ENCODE measurements at places on chromosomes 5 and 9. TPM values are rescaled to one million over a fixed set of nuclear protein-coding genes. Genes with fewer than 3 reads are reported as not detected.
A peak's percentile ranks its signal among the peaks of the same experiment; 100 is the strongest.

GRCh38 chr9:108559432-108559831 is 296.4 kb downstream of the ACTL7B start:
- DNase-seq, result no peak

DNA sequence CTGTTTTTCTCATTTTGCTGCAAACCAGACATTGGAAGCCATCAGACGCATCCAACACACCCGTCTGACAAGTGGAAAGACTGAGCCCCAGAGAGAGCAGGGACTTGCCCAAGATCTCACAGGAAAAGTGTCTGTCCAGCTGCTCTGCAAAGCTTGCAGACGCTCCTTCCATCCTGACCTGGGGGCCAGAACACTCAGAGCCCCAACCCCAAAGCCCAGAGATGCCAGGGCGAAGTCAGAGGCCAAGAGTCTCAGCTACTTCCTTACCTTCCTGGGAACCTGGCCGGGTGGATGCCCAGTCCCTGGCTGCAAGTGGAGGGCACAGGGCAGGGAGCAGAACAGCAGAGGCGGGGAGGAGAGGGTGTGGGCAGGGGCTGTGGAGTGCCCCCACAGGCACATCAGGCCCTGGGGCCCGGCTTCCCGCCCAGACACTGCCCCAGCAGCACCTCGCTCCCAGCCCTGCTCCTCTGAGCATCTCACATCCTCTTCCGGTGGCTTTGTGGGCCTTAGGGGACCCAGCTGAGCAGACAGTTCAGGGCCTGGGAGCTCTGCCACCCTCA is 9.7 kb upstream of the RALGDS start:
- no peak for DNase-seq

Gene OR1Q1
- total RNA-seq, result not detected

Gene GARIN3
- not detected for total RNA-seq

Gene NDFIP1
- total RNA-seq, result 56.5 TPM

DNA sequence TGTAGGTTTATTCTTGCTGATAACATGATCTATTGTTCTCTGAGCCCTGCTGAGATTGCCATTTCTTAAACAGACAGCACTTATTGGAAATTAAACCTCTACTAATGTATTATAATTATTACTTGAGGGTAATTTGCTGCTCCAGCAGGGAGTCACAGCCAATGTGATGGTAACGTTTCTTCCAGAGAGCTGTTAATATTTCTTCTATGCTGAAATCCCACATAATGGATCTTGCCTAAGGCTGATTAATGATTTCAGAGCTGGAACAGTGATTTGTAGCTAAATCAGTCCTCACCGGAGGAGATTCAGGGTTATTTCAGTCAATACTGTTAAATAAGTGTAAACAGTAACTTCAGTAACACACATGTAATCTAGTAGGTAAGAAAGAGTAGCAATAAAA is 170.1 kb downstream of the CDH12 start:
- no peak for DNase-seq

Gene ANKDD1B
- 0.64 TPM for total RNA-seq

Gene MAN2A1
- total RNA-seq, result 32.8 TPM

Gene STPG3
- not detected for total RNA-seq

DNA sequence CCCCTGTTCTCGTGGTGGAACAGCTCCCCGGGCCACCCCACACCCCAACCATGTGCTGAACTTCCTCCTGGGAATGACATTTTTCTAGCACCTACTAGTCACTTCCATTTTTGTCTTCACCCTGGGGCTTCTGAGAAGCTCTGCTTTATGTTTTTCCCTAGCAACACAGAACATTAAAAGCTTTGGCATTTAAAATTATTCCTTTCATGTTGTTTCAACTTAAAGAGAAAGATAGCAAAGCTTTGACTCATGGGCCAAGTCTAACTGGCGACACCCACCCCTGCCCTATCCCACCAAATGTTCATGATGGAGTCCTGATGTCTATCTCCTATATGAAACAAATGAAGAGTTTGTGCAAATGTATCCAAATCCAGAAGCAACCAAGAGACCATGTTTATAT is 22.4 kb downstream of the BOD1 start:
- DNase-seq, result no peak

- DNase-seq, result no peak
These were observed 13.5 kb downstream of the BASP1 start for GRCh38 chr5:17230808-17231525.

Gene TAF11L7
- total RNA-seq, result not detected

GRCh38 chr9:89430995-89431394 is 66.9 kb downstream of the SEMA4D start:
- no peak for DNase-seq

Gene JAKMIP2
- 0.06 TPM for total RNA-seq

- DNase-seq, result no peak
These were observed 980 bp upstream of the RHOBTB3 start for GRCh38 chr5:95730011-95730700.

GRCh38 chr9:16172796-16173195 is 620.0 kb downstream of the CCDC171 start:
- no peak for DNase-seq

Gene SMIM33
- total RNA-seq, result not detected

- no peak for DNase-seq
These were observed 2403.4 kb upstream of the ACO1 start for GRCh38 chr9:29981013-29981412.

DNA sequence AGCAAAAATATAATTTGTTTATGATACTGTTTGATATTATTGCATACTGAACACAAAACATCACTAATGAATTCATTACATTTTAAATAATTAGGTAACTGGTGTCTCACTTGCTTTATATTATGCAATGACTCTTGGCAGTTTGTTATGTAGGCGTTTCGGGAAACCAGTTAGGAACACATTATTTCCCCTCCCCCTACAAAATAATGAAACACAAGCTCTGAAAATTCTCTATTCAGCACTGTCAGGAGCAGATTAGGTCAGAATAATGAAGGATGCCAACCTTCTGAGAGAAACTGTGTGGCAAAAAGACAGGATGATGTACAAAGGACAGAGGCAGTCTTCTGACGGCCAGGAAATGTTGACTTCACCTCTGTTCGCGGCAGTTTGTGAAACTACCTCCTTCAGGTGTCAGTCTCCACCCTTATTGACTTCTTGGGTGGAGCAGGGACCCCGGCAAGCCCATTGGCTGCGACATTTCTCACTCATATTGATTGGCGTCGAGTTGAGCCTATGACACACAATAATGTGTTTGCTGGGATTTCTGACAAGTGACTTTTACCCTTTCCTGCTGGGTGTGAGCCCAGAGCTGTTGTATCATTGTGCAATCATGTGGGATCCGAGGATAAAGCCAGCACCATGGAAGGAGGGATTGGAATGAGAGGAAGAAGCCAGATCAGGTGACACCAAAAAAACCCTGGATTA is 33.9 kb downstream of the SH3PXD2B start:
- no peak for DNase-seq

DNA sequence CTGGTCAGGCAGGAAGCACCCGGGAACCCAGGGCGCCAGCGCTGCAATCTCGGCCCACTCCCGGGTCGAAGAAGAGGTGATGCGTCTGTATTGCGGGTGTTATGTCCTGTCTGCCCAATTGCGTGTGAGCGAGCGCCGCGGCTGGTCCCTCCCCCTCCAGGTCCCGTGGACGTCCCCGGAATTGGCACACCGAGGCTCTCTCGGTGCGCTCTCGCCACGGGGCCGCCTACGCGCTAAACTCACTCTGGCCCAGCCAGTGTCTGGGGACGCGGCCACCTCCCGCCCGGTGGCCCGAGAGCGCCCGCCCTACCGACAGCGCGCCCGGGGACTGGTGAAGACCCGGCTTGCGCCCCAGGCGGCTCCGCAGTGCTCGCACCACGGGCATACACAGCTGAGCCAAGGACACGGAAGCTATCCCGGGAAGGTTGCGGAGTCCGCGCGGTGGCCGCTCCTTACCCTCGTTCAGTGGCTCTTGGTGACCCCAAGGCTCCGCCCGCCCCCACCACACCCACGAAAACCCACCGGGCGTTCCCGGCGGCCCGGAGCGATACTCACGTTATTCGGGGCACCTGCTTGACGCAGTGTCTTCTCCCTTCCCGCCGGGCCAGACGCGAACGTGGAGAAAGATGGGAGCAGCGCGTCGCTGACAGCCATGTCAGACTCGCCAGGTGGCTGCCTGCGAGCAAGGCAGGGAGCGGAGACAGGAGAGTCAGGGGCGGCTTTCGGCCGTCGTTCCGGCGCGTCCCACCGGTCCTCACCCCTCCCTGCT is 1.0 kb downstream of the KLF4 start:
- DNase-seq, result peak; percentile 93

Gene PPP3R2
- not detected for total RNA-seq

GRCh38 chr5:98791898-98792580 is 18.6 kb downstream of the RGMB start:
- DNase-seq, result no peak

Gene PRRX2
- 8.5 TPM for total RNA-seq

- DNase-seq, result no peak
These were observed 30.0 kb upstream of the MATR3 start for GRCh38 chr5:139263536-139263935.

DNA sequence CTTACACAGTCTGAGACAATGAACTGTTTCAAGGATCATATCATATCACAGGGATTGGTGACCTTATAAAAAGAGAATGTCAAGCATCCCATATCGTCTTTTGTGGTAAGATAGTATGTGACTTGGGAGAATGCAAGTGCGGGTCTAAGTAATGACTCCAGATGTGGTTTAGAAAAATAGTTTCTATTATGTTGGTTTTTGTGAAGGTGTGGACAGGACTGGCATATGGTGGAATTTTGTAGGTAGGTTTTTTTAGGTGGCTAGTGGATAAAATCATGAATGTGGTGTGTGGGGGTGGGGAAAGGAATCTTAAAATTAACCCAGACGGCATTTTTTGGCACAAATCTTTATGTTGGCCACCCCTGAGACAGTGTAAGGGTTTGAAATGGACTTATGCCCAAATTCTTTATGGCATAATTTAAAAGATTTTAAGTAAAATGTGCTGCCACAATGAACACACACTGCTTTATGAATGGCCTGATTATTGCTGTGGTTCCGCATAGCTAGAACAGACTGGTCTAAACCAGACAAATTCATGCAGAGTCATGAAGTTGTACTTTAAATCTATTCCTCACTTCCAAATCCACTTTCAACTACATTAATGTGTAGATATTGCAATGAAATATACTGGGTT is 204.8 kb upstream of the HAPLN1 start:
- no peak for DNase-seq

Gene CDKN2B-AS1
- 0.64 TPM for total RNA-seq

DNA sequence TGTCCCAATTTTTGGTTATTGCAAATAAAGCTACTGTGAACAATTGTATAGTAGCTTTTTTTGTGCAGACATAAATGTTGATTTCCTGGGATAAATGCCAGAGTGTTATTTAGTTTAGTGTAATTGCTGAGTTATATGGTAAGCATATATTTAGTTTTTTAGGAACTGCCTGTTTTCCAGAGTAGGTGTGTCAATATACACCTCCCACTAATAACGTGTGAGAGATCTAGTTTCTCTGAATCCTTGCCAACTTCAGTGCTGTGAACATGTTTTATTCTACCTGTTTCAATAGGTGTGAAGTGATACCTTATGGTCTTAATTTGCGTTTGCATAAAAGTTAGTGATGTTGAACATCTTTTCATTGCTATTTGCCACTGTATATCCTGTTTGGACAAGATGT is 9.1 kb upstream of the OR2S2 start:
- DNase-seq, result no peak

GRCh38 chr5:151700820-151701219 is 14.1 kb upstream of the SPARC start:
- no peak for DNase-seq

GRCh38 chr9:94706922-94707321 is 19.6 kb upstream of the AOPEP start:
- DNase-seq, result no peak

DNA sequence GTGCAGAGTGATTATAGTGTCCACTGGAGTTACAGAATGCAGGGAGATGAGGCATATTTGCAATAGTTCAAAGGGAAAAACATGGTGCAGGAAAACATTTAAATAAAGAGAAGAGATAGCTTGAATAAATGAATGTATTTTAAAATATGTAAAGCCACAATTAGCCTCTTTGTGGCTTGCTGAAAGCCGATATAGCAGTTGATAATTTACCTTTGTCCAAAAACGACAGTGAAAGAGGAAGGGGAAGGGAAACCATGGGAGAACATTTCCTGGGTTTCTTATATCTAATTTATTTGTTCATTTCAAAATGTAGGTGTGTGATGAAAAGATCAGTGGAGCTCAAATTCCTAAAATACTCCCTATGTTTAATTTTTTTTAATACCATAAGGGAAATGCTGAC is 156.1 kb downstream of the DENND1A start:
- DNase-seq, result no peak

DNA sequence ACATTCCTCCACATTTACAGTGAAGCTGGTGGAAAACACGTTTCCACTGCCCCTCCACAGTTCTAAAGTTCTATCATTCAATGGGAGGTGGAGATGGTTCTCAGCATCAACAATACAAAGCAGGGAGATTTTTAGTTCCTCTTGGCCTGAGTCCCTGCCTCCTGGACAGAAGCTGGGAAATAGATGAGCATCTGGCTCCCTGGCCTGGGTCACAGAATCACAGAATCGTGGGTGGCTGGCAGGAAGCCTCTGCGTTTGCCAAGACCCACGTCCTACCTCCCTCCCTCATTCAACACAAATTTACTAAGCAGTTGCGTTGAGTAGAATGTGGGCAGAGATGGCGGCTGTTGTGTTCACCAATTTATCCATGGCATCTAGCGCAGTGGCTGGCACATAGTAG is 5.2 kb upstream of the PPARGC1B start:
- DNase-seq, result no peak

GRCh38 chr9:134972140-134972539 is 54.4 kb upstream of the FCN1 start:
- DNase-seq, result peak; percentile 47
